ENCODE measurements at places on chromosomes 1 and 21.

- no peak for DNase-seq
Measured at GRCh38 chr21:45364468-45365185, 40.3 kb upstream of the COL18A1 start.

DNA sequence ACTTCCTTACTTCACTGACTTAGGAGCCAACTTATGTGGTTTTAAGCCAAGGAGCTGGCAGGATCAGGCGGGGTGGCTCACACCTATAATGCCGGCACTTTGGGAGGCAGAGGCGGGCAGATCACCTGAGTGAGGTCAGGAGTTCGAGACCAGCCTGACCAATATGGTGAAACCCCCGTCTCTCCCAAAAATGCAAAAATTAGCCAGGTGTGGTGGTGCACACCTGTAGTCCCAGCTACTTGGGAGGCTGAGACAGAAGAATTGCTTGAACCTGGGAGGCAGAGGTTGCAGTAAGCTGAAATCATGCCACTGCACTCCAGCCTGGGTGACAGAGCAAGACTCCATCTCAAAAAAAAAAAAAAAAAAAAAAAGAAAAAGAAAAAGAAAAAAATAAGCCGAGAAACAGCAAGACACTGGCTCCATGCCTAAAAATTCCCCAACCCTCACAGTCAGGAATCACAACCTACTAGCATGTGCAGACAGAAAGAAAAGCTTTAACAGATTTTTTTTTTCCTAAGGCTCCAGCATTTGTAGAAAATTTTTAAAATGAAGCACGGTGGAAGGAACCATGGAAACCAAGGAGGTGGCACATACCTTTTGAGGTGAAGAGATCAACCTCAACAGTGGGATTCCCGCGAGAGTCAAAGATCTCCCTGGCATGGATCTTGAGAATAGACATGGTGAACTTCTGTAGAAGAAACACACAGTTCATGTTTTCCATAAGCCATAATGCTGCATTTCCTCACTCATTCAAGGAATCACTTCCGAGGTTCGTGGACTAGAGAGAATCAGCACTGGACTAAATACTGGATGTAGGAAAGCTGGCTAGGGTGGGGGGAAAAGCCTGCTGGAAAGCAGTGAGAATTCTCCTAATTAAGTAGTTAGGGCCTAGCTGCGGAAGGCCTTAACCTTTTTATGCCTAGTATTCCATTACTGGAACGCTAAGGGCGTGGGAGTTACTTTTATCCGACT, 4.0 kb downstream of the ENO1 start:
- DNase-seq, result no peak

DNA sequence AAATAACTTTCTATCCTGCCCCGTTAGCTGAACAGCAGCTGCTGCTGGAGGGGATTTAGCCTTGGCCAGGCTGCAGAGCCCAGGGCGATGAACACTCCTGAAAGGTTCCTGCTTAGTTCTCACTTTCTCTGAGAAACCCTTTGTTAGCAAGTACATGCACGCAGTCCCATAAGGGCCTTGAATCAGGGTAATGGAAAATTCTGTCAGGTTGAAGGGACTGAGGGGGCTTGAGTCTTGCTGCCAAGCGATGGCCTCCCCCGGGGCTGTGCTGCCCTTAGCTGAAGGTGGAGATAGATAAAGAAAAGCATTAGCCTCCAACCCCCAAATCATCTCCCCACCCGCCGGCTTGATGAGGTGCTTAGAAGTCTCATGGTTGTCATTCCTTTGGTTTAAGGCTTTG, 7.9 kb downstream of the GJA5 start:
- DNase-seq, result no peak

DNA sequence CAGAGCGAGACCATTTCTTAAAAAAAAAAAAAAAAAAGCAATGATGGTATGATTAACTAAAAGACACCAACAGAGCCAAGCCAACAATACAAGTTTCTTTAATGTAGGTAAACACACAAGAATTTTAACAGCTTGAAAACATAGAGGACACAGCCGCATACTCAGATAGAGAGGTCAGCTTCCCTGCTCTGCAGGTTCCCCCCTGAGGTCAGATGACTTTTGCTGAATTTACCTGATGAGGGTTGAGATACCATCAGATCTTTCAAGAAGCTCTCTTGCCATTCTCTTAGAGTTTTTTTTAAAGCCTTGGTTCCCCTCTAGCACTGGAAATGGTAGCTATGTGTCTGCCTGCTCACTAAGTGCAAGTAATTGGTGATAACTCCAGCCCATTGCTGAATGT, 31.1 kb downstream of the BCAS2 start:
- DNase-seq, result no peak

DNA sequence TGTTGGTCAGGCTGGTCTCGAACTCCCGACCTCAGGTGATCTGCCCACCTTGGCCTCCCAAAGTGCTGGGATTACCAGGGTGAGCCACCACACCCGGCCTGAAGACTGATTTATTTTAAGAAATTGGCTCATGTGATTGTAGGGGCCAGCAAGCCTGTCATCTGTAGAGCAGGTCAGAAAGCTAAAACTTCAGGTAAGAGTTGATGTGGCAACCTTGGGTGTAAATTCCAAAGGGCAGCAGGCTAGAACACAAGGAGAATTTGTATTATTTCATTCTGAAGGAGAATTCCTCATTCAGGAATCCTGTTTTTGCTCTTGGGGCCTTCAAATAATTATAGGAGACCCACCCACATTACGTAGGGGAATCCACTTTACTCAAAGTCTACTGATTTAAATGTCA, 728.7 kb downstream of the LTN1 start:
- DNase-seq, result no peak

DNA sequence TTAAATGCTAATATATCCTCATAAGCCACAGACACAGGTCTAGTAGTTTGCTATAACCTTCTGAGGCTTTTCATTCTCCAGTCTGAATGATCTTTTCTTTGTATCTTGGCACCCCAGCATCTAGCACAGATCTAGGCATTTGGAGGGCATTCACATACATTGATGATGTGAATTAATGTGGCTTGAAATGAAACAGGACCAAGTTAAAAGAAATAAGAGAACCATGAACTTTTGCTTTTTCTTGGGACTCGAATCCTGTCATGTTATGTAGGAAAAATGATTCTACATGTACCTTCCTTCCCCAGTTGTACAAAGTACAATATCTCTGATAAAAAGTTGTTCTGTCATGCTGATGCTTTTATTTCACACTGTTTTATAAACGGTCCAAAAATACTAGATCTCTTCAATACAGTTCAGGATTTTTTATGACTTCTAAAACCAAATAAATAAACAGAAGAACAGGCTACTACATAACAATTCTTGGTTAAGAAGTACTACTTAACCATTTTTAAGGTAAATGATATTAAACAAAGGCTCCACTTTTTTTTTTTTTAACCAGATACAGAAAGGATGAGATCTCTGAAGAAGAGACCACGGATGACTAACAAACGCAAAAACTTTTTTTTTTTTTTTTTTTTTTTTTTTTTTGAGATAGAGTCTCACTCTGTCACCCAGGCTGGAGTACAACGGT, 3.0 kb downstream of the SORT1 start:
- no peak for DNase-seq

GRCh38 chr1:210260096-210260495, 27.5 kb downstream of the SERTAD4 start:
- no peak for DNase-seq

DNA sequence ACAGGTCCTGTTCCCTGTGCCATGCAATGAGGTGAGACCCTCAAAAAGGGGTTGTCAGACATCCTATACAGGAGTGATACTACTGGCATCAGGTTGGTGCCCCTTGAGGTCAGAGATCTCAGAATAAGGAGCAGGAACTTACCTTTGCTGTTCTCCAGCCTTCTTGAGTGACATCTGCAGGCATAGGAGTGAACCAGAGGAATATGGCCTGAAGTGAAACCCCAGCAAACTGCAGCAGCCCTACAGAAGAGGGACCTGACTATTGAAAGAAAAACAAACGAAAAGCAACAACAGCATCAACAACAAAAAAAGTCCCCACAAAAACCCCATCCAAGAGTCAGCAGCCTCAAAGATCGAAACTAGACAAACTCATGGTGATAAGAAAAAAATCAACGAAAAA, 74.5 kb downstream of the CHD1L start:
- no peak for DNase-seq

DNA sequence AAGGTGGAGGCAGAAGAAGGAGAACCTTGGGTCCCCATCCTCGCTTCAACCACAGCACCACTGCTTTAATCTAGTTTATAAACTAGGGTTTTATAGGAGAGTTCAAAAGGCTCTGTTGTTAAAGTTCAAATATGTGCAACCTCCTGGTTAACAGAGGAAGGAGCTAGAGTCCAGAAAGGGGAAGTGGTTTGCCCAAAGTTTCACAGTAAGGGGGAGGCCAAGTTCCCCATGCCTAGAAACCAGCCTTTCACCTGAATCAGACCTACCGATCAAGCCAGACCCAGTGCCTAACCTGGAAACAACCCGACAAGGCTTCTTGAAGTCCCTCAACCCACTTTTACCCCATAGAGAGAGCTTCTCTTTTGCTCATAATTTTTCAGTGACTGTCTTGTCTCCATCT, 106.5 kb downstream of the PLPP3 start:
- peak; percentile 64 for DNase-seq

- no peak for DNase-seq
Measured at GRCh38 chr1:30274173-30274970, 449.0 kb downstream of the MATN1 start.

- no peak for DNase-seq
Measured at GRCh38 chr1:230279583-230279945, 146.6 kb downstream of the PGBD5 start.

GRCh38 chr1:215704089-215704860, 137.2 kb downstream of the KCTD3 start:
- DNase-seq, result no peak

Measured in GM13977 (cell line).